Activated CD4-positive, alpha-beta T cell treated with anti-CD3 and anti-CD28 coated beads, Interleukin-2, amount 10 ng/mL, durations not matched to agents 24 days and 14 days (primary cell): ENCODE measurements at places on chromosomes 11 and 22.
A peak's percentile ranks its signal among the peaks of the same experiment; 100 is the strongest.

DNA sequence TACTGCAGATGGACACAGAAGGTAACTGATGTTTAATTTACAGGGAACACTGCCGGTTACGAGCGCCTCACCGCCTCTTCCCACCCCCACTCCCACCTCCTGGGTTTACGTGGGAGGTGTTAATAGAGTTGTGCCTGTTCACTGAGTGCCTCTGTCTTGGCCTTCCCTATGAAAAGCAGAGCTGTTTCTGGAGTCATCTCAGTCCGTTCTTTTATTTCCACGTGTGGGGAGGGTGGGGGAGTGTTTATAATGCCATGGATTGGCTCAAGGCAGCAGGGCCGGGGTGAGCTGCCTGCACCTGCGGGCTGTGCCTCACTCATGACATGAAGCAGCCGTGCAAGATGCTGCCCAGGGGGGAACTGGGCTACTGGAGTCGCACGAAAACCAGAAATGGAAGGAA, 322.7 kb downstream of the CADM1 start:
- DNase-seq = no peak

DNA sequence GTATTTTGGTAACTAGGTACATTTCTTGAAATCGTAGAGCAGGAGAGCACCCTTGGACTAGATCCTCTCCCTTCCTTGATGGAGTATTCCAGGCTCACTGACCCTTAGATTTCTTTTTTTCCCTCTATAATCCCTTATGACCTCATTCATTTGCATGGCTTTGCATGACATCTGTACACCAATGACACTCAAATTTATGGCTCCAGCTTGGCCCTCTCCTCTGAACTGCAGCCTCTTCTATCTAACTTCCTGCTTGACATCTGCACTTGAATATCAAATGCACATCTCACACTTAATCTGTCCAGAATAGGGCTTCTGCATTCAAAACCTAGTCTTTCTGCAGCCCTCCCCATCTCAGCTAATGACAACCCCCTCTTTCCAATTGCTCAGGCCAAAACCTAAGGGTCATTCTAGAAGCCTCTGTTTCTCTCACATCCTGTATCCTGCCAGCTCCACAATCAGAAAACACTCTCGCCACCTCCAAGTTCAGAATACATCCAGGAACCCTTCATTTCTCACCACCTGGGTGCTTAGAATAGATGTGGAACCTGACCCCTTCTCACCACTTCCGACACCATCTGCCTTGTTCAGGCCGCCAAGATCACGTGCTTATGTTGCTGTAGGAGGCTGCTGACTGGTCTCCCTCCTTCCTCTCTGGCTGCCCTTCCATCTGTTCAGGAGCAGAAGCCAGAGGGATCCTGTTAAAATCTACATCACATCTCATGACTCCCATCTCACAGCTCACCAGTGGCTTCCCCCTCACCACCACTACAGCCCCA, 138.9 kb upstream of the MTNR1B start:
- no peak for DNase-seq

- DNase-seq = no peak
Measured at GRCh38 chr22:48594757-48595510, 1232.7 kb downstream of the BRD1 start.

GRCh38 chr11:111730871-111731591, 35.2 kb downstream of the PPP2R1B start:
- DNase-seq = no peak

- DNase-seq = no peak
Measured at GRCh38 chr11:134119094-134119493, 50.2 kb downstream of the JAM3 start.

GRCh38 chr11:40287916-40288803, 1171.3 kb downstream of the LRRC4C start:
- DNase-seq = no peak

GRCh38 chr11:58805065-58805464, 39.4 kb downstream of the GLYATL2 start:
- no peak for DNase-seq

DNA sequence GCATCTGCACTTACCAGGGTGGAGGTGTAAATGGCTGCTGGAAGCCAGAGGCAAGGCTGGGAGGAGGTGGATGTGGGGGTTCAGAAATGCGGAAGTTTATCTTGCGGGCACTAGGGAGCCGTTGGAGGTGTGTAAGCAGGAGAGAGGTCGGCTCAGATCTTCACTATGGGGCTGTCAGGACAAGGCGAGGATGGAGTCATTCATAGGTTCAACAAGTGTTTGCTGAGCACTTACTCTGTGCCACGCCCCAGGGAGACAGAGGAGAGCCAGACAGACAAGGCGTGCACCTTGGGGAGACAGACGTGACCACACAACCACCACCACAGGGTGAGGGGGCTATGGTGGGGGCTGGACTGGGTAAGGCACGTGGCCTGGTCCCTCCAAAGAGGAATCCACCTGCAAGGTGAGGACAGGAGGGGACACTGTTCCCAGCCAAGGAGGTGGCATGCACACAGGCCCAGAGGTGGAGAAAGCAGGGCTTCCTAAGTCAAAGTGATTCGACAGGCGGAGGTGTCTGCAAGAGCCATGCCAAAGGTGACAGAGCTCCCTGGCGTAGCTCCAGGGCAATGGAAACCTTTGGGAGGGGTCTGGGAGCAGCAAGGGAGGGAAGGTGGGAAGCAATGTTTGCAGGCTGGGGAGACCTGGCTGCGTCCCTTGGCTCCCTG, 30.8 kb upstream of the TCF20 start:
- DNase-seq = no peak

GRCh38 chr11:77561257-77561656, 28.5 kb upstream of the AQP11 start:
- no peak for DNase-seq

- DNase-seq = no peak
Measured at GRCh38 chr11:65104628-65105027, 7.0 kb upstream of the TM7SF2 start.

DNA sequence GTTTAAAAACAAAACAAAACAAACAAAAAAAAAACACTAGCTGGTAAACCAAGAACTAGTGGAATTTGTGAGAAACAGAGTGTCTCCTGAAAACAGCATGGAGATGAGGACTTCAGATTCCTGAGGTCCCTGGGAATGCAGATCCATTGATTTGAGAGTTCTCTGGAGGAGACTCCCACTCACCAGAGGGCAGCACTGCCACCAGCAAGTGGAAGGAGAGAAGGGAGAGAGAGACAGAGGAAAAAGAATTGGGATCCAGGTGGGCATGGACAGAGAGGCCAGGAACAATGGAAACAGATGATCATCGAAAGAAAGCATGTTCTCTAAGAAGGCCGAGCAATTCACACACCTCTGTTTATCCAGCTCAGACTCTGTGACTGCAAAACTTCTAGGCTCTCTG, 31.8 kb downstream of the ETS1 start:
- peak; percentile 48 for DNase-seq

DNA sequence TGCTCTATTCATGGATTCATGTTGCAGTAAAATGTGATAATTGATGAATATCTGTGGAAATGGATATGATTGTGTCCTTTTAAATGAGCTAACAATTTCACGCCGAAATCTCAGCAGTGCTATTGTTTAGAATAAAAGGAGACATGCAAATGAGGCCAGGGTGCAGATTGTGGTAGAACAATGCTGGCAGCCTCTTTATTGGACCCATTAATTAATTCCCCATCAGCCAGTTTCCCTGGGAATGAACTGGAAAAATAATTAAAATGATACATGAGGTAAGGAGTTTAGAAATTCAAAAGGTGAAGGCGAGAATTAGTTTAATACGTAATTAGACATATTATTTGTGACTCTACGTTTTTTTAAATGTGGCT, 306.2 kb downstream of the TBC1D22A start:
- DNase-seq = no peak

DNA sequence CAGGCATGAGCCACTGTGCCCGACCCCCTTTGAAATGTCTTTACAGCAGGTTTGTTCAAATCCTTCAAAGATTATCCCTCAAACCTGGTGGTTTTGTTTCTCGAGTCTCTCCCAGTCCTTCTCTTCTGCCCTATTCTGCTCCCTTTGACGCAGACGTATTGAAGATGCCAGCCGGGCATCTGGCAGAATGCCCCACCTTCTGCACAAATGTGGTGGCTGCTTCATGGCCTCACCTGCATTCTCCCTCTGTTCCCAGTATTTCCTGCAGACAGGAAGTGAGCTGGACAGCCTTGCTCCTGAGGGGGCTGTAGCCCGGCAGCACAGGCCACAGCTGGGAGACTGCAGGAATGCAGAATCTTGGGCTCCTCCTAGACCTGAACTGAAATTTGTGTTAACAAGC, 4.8 kb upstream of the NAP1L4 start:
- no peak for DNase-seq

- DNase-seq = no peak
Measured at GRCh38 chr11:87324817-87325489, 287.2 kb downstream of the TMEM135 start.

GRCh38 chr11:57497303-57498247, 17.9 kb downstream of the SLC43A1 start:
- DNase-seq = no peak

GRCh38 chr11:1702506-1702905, 5.5 kb downstream of the KRTAP5-6 start:
- DNase-seq = no peak

- DNase-seq = no peak
Measured at GRCh38 chr22:37442537-37442936, 15.3 kb upstream of the ELFN2 start.

GRCh38 chr11:79174045-79175008, 266.5 kb downstream of the TENM4 start:
- DNase-seq = no peak

DNA sequence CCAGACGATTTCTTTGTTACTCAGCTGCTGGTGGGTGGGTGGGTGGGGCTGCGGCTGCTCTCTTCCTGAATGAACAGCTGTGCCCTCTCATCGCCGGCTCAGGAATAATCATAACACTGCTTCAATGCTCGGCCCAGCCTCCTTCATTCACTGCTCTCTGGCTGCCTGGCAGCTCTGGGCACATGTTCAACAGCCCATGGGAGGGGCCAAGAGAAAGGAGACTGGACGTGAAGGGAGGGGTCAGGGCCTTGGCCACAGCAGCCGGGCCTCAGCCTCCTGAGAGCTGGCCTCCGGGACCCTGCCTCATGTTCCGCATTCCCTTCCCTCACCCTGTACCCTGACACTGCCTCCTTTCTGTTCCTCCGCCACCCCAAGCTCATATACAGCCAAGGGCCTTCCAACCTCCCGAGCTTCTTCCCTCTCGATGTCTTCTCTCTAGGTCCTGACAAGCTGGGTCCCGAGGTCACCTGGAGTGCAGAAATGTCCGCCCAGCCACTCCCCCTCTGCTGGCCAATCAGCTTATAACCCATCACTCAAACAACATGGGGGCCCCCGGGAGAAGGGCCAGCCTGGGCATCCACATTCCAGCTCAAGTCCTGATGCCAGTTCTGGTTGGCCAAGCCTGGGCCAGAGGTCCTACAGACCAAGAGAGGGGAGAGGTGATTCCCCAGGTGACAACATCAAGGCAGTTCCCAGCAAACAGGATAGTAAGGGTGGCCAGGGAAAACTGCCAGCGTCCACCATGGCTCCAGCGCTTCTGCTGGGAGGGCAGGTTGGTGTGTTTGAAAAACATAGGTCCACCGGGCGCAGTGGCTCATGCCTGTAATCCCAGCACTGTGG, 3.2 kb upstream of the CSDC2 start:
- DNase-seq = no peak

- DNase-seq = peak; percentile 68
Measured at GRCh38 chr22:50399751-50400331, 56.7 kb downstream of the PPP6R2 start.

GRCh38 chr11:10022764-10023163, 271.3 kb downstream of the SBF2 start:
- no peak for DNase-seq

DNA sequence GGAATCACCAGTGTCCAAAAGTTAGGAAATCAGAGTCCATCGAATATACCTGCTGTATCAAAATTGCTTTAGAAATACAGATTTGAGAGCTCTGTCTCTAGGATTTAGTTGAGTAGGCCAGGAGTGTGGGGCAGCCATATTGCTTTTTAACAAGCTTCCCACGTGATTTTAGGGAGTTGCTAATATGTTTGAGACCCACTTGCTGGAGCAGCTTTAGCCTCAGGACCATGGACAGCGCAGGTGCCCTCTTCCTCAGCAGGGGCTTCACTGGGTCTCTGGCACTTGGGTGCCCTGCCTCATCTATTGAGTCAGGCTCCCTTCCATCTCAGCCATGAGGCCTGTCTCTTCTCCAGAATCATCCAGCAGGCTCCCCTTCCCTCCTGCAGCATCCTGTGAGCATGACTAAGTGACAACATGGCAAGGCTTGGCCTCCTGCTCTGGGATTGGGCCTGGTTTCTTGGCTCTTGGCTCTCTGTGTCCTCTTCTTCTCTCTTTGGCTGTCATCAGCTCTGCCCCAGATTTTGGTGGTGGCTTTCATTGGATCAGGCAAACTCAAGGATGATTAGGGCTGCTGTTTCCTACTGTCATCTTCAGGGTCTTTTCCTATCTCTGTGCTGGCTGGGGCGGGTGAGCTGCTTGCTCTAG, 70.0 kb downstream of the SGSM1 start:
- peak; percentile 73 for DNase-seq

DNA sequence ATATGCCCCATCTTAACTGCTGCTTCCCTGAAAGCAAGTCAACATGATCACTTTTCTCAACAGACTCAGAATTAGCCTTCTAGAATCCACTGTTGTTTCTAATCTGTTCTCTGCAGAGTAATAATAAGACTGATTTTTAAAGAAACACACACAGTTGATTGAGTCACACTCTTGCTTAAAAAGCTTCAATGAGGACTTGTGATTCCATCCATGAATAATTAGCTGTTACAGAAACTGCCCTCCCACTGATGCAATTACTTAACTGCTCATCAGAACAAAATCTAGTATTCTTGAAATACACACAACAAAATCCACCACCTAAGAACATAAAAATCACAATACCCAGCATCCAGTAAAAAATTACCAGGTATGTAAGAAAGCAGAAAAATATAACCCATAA, 100.5 kb upstream of the TIMP3 start:
- DNase-seq = no peak

DNA sequence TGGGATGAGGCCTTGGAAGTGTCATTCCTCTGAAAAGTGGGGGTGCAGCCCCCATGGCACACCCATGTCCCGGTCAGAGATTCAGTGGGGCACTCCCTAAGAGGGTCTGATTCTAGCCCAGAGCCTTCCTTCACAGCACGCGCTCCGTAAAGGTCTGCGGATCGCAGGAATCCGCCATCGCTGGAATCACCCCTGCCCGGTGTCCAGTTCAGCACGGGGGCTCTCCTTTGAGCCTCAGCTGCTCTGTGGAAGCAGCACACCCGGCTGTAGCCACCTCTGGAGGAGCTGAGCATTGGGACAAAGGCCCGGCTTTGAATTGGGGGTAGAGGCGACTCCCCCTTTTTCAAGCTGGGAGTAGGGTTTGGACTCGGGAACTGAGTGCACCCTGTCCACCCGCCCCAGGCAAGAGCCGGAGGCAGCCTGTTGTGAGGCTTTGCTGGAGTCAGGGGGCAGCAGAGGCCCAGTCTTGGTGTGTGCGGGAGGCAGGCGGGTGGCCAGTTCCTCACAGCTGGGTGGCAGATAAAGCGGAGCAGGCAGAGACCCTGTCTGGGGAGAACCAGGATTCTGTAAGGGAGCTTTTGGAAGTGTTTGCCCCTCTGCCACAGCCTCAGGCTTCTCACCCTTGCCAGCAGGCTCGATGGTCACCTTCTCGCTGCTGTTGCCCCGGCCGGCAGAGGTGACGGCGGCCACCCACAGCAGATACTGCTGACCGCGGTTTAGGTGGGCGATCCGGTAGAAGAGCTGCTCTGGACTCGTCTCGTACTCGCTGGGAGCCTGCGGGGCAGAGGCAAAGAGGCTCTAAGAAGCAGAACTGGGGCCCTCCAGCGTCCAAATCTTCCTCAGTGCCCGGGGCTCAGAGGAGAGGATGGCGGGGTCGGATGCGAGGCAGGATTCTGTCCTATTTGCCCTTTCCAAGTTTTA, 115.9 kb downstream of the CEP164 start:
- DNase-seq = no peak
